ENCODE measurements at places on chromosomes 4 and X. TPM values are rescaled to one million over a fixed set of nuclear protein-coding genes. Genes with fewer than 3 reads are reported as not detected.

Gene ARSD
- total RNA-seq: 91.9 TPM

Gene COQ2
- total RNA-seq: 9.7 TPM

Gene NUDT10
- not detected for total RNA-seq

Gene MAGED4B
- total RNA-seq: 9.8 TPM

Gene FGF13
- total RNA-seq: 12.7 TPM

Gene GLRA2
- total RNA-seq: not detected

Gene MAGEC1
- total RNA-seq: not detected

Gene USP17L22
- not detected for total RNA-seq

Gene TACC3
- total RNA-seq: 2.7 TPM

Gene OTUD4
- 81.4 TPM for total RNA-seq

Gene ADRA2C
- total RNA-seq: 46.1 TPM

GRCh38 chrX:114006664-114007063, 577.2 kb upstream of the HTR2C start:
- no peak for DNase-seq

DNA sequence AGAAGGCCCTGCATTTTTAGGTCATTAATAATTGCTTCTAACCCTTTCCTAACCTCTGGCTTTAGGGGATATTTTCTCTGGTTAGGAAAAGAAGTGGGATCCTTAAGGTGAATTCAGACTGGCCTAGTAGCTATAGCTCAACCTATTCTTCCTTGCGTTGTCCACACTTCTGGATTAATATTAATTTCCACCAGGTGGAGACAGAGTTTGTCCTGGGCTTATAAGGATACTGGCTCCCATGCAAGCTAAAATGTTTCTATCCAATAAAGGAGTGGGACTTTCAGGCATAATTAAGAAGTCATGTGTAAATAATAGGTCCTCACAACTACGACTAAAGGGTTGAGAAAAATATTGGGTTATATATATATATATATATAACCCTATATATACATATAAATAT, 860.0 kb upstream of the POU3F4 start:
- DNase-seq: no peak

GRCh38 chr4:95465010-95465409, 83.8 kb downstream of the UNC5C start:
- no peak for DNase-seq

GRCh38 chr4:2443061-2443730, 24.4 kb downstream of the CFAP99 start:
- no peak for DNase-seq

- DNase-seq: no peak
These were observed 43.5 kb upstream of the PDE5A start for GRCh38 chr4:119672086-119672485.

- no peak for DNase-seq
These were observed 56.0 kb downstream of the GLUD2 start for GRCh38 chrX:121103381-121103780.

DNA sequence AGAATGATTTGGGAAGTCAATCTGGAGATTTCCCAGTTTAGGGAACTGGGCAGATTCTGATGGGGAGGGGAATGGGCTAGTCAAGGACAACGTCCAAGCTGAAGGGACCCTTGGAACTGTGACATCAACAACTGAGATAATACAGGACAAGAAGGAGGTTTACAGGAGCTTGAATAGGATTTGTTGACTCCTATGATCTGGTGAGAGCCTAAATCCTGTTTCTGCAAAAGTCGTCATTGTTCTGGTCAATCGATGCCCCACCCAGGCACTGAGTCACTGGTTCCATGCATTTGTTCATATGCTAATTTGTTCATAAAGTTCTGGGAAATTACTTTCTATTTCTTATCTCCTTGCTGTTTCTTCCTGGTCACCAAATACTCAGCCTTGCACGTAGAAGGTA, 15.3 kb upstream of the PDGFRA start:
- no peak for DNase-seq

- DNase-seq: no peak
These were observed 59.8 kb downstream of the PTCHD1 start for GRCh38 chrX:23394421-23394820.

GRCh38 chrX:81564851-81565250, 362.9 kb downstream of the SH3BGRL start:
- DNase-seq: no peak

GRCh38 chr4:156754832-156755570, 216.6 kb downstream of the PDGFC start:
- DNase-seq: no peak

- no peak for DNase-seq
These were observed 38.5 kb downstream of the ELF4 start for GRCh38 chrX:130071611-130072344.

DNA sequence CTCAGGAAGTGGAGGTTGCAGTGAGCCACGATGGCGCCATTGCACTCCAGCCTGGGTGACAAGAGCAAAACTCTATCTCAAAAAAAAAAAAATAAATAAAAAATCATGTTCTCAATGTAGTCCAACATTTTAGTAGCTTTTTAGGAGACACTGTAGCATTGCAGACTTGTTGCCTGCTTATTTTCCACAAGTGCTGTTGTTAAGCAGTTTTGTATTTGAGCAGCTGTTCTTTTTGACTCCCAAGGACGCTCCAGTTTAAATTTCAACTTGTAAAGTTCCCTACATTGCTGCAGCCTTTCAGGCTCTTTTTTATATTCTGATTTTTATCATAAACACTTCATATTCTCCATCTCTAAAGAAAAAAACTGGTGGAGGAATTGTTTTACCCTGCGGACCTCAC, 83.1 kb downstream of the PPEF2 start:
- no peak for DNase-seq

- no peak for DNase-seq
These were observed 117.4 kb upstream of the LIMCH1 start for GRCh38 chr4:41420541-41420940.

DNA sequence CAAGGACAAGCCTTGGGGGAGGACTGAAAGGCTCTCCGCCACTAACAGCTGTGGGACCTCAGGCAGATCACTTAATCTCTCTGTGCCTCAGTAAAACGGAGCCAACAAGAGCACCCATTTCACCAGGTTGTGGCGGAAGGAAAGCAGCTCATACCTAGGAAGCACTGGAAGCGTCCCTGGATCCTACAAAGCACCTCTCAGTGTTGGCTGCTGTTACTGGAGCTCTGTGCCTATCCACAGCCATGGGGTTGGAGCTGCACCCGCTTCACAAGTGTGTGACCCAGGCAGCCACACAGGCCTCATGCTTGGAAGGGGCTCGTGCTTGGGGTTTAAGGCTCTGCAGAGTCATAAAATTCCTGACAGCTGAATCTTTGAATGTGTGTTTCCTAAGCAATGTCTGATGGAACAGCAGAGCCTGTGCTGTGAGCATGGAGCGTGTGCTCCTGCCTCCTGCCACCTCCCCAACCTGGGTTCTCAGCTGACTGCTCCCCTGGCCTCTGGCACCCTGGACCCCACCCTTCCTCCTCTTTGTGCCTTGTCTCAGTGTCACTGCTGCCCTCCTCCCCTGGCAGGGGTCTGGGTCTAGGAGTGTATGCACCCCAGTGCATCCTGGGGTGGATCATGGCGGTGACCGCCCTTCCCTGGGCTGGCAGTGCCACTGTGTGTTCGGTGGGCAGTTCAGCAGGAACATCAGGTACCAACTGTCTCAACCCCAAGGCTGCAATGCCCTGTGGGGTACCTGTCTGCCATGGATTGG, 14.4 kb upstream of the MAN2B2 start:
- no peak for DNase-seq

DNA sequence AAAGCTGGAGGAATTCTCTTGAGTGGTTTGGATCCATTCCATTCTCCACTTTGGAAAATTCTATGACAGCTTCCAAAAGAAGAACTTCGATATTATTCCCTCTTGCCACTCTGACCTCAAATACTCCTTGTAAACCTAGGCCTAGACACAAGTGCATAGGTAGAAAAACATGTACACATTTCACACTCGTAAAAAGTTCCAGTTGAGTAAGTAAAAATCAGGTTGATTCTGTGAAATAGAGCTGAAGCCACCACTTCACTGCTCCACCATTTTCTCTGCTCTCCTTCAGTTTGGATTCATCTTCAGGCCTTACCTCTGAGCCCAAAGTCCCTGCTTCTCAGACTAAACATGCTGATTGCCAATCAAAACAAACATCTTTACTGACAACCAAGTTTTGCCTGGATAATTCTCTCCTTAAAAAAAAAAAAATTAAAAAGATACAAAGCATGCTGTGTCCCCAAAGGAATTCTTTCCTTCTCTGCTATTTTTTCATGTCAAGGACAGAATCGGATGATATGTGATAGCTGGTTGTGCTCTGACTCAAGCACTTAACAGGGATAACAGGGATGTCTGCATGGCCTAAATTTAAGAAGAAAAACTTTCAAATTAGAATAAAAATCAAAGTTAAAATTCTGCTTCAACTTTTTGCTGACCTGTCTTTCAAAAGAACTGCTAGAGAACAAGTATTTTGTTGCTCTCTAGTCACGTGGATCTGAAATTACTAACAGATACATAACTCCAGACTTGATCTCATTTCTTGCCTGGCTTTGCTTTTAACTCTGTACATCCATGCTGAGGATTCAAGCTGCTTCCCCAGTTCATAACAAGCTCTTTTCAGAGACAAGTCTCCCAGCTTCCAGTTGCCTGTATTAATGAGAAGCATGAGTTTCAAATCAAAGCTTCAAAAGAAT, 420.9 kb upstream of the INTU start:
- no peak for DNase-seq

- DNase-seq: no peak
These were observed 583.7 kb downstream of the MID1IP1 start for GRCh38 chrX:39384996-39385395.

DNA sequence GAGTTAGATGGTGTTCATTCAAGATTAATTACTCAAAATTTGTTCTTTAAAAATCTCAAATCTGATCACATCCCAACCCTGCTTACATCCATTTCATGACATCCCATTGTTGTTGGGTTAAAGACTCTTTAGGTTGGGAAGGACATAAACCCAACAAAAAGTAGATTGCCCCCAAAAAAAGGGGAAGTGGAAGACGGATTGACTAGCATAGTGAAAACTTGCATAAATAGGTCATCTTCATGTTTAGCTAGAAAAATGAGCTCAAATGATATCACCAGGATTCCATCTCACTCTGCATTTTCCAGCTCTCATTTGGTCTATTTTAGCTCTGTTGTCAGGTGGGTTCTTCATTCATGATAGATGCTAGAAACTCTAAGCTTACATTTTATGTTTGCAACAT, 18.5 kb upstream of the TET2 start:
- no peak for DNase-seq

GRCh38 chr4:85368932-85369331, 106.0 kb upstream of the ARHGAP24 start:
- DNase-seq: no peak

DNA sequence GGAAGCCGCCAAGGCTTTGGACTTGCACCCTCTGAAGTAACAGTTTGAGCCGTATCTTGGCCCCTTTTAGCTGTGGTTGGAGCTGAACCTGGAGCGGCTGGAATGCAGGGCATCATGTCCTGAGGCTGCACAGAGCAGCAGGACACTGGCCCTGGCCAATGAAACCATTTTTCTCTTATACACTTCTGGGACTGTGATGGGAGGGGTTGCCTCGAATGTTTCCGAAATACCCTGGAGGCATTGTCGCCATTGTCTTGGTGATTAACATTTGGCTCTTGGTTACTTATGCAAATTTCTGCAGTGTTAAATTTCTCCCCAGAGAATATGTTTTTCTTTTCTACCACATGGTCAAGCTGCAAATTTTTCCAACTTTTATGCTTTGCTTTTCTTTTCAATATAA, 137.2 kb downstream of the MAGEC1 start:
- no peak for DNase-seq

GRCh38 chr4:113905301-113905700, 74.1 kb downstream of the ARSJ start:
- DNase-seq: no peak

DNA sequence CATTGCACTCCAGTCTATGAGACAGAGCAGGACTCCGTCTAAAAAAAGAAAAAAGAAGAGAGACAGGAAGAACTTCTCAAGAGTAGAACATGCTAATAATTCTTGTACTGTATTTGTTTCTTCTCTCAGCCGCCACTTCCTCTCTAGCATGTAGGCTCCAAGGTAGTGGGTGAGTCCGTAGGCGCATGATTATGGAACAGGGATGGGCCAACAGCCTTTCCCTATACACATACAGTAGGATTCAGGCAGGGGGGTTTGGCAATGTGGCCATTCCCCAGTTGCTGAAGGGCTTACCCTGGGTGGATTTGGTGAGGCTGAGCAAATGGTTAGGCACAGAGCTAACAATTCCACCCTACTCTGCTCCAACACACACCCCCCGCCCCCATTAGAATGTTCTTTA, 35.0 kb upstream of the APLN start:
- DNase-seq: no peak

GRCh38 chr4:85092943-85093342, 126.5 kb upstream of the WDFY3 start:
- no peak for DNase-seq

DNA sequence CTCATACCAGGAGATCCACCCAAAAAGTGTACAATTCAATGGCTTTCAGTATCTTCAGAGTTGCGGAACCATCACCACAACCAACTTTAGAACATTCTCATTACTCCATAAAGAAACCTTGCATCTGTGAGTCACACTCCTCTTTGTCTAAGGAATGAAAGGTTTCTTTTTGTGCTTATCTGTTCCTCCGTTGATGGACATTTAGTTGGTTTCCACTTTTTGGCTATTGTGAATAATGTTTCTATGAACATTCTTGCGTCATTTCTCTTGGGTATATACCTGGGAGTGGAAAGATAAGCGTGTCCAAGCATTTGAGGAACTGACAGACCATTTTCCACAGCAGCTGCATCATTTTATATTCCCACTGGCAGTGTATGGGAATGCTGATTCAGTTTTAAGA, 10.6 kb downstream of the FAM184B start:
- no peak for DNase-seq

DNA sequence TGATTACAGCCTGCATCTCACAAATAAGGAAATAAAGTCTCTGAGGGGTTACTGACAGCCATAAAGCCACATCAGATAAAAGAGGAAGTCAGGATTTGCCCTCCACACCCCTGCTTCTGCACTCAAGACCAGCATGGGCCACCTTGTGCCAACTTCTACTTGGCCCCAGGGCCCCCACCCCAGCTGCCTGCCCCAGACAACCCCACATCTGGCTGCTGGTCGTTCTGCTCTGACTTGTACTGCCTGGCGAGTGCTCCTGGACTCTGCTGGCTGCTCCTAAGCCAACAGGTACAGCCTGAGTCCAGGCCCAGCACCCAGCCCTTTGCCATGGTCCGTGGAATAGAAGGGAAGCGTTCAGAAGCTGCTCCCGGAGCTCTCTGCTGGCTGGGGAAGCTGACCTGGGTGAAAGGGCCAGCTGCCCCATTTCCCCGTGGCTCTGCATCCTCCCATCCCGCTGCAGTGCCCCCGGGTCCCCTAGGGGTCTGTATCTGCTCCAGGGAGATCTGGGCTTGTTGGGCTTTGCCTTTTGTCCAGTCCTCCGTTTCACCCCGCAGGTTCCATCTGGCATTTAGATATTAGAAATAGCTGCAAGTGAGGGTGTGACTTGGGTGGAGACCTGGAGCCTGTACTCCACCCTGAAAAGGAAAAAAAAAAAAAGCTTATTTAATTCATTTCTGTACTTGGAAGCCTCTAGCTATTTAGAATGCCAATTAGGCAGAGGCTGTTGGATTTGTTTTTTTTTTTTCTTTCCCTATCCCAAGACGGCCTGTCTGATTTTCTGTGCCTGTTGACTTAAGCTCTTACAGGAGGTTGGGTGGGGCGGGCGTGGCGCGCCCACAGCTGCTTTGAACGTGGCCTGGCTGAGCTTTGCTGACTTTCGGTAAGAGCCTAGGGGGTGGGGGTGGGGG, 194.7 kb downstream of the PTTG2 start:
- peak; percentile 62 for DNase-seq
